Endothelial cell of coronary artery (primary cell): ENCODE measurements at places on chromosomes 16 and 17. TPM values are rescaled to one million over a fixed set of nuclear protein-coding genes. Genes with fewer than 3 reads are reported as not detected.

ITGB4 gene
- total RNA-seq, result 1.1 and 10.0 TPM in 2 replicates

FOXF1 gene
- 0.18 and 0.66 TPM in 2 replicates for total RNA-seq

AOC3 gene
- under 0.01 TPM in 2 replicates for total RNA-seq

APOH gene
- total RNA-seq, result not detected in 2 replicates

KCNH4 gene
- under 0.01 TPM in 2 replicates for total RNA-seq

CDRT15L2 gene
- total RNA-seq, result not detected in 2 replicates
